ENCODE measurements at places on chromosomes 12 and 14.
A peak's percentile ranks its signal among the peaks of the same experiment; 100 is the strongest.

DNA sequence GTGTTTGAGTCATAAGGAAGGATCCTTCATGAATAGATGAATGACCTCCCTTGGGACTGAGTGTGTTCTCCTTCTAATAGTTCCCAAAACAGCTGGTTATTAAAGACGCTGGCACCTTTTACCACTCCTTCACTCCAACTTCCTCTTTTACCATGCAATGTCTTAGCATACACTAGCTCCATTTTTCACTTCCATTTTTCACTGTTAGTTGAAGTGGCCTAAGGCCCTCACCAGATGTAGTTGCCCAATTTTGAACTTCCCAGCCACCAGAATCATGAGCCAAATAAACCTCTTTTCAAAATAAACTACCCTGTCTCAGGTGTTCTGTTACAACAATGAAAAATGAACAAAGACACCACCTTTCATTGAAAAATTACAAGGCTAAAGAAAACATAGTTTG lies 64.7 kb downstream of the GPR65 start:
- no peak for DNase-seq

DNA sequence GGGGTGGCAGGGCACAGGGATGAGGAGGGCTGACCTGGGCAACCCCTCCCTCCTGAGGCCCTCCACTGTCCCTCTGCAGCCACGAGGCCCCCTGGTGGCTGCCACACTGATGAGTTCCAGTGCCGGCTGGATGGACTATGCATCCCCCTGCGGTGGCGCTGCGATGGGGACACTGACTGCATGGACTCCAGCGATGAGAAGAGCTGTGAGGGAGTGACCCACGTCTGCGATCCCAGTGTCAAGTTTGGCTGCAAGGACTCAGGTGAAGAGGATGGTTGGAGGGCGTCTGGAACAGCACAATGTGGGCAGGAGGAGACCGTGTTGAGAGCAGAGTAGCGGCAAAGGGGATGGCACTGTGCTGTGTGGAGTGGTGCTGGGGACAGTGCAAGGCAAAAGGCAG lies 25.7 kb upstream of the LRP1-AS start:
- DNase-seq, result no peak

DNA sequence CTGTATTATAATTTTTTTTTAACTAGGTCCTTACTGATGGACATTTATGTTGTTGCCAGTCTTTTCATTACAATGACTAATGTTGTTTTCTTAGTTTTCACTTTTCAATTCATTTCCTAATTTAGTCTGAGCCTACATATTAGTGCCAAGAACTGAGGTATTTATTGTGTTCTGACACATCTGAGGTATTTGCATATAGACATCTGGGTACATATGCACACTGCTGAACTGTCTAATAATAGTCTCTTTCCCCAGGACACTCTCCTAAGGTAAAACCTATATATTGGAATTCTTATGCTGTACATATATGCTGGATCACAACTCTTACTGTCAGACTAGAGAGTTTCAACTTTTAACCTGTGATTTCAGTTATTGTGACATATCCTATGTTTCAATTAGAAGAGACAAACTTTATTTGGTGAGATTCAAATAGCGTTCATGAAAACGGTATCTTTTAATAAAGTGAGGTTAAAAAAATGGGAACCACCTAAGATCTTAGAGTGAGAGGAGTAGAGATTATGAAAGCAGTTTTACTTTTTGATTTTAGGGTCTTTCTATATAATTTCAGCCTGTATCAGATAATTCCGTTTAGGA lies 263.2 kb downstream of the RAD51B start:
- no peak for DNase-seq

- no peak for DNase-seq
Measured at GRCh38 chr12:118307069-118307954, 65.4 kb downstream of the TAOK3 start.

DNA sequence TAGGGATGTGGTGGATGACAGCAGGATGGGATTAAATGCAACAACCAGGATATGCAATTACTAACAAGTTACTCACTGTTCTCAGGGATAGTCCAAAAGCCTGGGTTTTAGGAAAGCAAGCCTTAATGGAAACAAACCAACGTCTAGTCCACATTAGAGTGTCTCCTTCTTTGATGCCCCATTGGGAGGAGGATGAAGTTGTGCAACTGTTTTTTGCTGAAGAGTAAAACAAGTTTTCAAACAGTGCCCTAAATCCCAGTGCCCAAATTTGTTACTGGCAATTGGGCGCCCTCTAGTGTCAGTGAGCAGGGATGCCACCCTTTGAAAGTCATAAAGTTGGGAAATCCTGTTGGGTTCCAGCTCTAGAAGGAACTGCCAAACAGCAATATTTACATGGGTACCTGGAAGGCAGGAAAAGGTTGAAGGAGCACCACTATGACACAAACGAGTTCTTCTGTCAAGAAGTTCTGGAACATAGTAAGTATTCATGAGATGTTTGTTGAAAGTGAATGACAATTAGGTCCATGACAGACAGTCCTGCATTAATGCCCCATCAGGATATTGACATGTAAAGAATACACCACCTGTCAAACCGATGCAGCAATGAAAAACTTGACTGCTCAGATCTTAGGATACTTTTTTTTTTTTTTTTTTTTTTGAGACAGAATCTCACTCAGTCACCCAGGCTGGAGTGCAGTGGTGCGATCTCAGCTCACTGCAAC lies 11.1 kb upstream of the DPF3 start:
- DNase-seq, result peak; percentile 76

DNA sequence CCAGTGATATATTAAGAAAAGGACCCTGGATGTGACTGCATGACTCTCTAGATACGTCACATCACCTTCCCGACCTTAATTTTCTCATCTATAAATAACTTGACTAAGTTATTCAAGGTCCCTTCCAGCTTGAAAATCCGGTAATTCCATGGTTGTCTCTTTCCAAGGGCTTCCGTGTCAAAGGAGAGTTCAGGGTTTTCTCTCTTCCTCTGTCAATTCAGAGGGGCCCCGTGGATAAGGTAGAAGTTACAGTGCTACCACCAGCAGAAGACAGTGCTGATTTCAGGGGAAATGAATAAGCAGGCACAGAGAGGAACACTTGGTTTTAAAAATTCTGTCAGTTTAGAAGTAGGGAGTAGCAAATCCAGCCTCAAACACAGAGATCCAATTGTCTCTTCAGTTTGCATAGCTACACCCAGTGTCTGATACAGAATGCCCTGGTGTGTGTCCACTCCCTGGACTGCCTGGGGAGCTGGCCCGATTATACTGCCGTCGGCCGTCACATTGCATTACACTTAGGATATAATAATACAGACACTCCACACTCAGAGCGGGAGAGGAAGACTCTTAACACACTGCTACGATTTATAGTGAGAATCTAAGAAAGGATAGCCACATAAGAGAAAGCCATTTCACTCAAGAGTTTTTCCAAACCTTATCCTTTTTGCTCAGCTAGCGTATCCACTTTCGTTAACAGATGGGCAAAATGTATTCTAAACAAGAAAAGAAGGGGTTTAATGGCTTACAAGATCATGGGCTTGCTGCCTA lies 54.7 kb upstream of the GTF2A1 start:
- DNase-seq, result no peak

DNA sequence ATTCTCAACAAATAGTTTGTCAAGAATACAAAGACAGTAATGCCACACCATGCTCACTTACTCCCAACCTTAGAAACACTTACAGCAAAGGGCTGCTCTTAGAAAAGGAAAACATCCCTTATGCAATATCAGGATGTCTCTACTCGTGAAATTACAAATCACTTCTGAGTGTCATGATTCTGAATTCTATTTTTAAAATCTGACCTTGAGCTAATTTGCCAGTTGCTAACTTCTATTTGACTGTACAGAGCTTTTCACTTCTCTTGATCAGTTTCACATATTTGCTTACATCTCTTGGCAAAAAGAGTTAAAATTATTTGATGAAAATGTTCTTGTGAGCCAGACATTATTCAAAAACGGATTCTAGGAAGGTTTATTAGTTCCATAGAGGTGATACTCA lies 136.7 kb upstream of the SLC35F4 start:
- DNase-seq, result no peak

GRCh38 chr12:56188131-56188777 lies 1.0 kb downstream of the SMARCC2 start:
- DNase-seq, result no peak

GRCh38 chr12:58463051-58463450 lies 457.3 kb downstream of the LRIG3 start:
- no peak for DNase-seq

- no peak for DNase-seq
Measured at GRCh38 chr14:89085737-89086382, 261.4 kb downstream of the TTC8 start.

- no peak for DNase-seq
Measured at GRCh38 chr12:50822082-50822481, 20.6 kb upstream of the TMPRSS12 start.

DNA sequence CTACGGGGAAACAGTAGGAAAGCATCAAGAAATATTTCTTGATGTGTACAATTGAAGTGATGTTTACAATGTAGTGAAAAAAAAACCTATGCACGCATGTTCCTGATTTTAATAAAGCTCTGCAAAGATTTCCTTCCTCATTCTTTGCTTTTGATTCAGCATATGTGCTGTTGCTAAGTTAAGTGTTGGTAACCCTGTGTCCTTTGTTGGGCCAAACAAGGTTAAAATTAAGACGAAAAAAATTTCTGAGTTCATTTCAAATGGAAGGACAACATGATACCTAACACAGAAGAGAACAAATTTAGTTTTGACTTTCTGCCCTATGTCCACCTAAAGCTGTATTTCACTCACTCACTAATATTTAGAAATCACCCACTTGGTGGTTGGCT lies 62.8 kb downstream of the PPP2R5C start:
- DNase-seq, result no peak

All from CD8-positive, alpha-beta T cell (primary cell).